Uterus (tissue), 4 donors: ENCODE measurements at places on chromosomes 4 and X. TPM values are rescaled to one million over a fixed set of nuclear protein-coding genes. Genes with fewer than 3 reads are reported as not detected.

Gene SLC6A14
- not detected for total RNA-seq

DNA sequence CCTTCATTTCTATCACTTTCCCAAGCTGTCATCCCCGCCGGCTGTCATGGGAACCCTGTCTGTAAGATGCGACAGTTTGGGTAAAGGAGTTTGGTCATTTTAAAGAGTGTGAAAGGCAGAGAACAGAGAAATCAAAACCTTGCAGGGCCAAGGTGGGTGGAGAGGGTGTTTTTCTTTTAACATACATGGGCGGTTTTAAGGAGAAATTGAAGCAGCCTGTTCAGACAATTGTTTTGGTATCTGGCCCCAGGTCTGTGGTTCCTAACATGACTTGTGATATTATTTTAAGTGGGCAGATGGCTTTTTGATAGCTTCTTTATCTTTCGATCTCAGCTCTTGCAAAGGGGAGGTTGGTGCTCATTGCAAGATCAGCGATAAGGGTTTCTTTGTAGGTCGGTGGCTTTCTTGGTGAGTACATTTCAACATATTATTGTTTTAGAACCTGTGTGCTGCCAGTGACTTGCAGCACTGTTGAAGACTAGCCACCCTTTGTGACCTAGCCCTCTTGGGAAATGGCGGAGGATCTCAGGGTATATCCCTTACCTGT, 3.7 kb downstream of the PPP1R3F start:
- H3K27me3 ChIP-seq, result no peaks in the 10 kb centered on the region
- H3K4me3 ChIP-seq, result no peak overlapping the region
- no peaks in the 10 kb centered on the region for H3K4me1 ChIP-seq

Gene HAND2
- 23.8 TPM for total RNA-seq

- H3K4me3 ChIP-seq, result no peak overlapping the region
- no peak overlapping the region for H3K27ac ChIP-seq
- H3K27me3 ChIP-seq, result peaks cover 14% of the 10 kb centered on the region
- H3K4me1 ChIP-seq, result no peaks in the 10 kb centered on the region
Measured at GRCh38 chrX:131067846-131068745, 9.9 kb downstream of the ARHGAP36 start.

Gene NWD2
- total RNA-seq, result not detected

GRCh38 chr4:184472614-184473498, 1.5 kb downstream of the IRF2 start:
- H3K27ac ChIP-seq, result peak overlapping the region; percentile 98
- peak overlapping the region; percentile 93 for H3K4me3 ChIP-seq
- H3K4me1 ChIP-seq, result peaks cover 10% of the 10 kb centered on the region
- DNase-seq, result peak; percentile 70

DNA sequence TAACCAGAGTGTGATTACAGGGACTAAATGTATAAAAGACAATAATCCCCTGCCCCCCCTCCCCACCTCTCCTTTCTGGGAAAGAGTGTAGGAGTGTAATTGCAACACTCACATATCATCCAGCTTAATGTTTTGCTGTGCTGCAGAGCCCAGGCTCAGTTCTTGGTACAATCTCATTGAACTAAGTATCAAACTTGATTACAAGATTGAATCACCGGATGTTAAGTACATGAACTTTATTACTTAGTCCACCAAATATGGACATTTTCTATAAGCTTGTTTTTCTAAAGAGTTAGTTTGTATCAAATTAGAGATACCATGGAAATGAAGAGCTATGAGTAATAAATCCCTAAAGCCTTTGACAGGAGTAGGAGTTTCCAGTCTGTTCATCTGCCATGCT, 559.1 kb downstream of the ZNF674 start:
- DNase-seq, result no peak
- no peak overlapping the region for H3K27ac ChIP-seq
- no peaks in the 10 kb centered on the region for H3K36me3 ChIP-seq
- H3K27me3 ChIP-seq, result no peaks in the 10 kb centered on the region

DNA sequence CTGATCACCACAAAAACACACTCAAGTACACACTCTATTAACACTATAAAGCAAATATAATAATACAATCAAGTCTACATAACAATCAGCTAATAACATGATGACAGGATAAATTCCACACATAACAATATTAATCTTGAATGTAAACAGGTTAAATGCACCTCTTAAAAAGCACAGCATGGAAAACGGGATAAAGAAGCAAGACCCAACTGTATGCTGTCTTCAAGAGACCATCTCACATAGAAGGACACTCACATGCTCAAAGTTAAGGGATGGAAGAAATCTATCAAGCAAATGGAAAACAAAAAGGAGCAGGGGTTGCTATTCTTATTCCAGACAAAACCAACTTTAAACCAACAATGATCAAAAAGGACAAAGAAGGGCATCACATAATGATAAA, 28.1 kb downstream of the CBR4 start:
- no peaks in the 10 kb centered on the region for H3K27me3 ChIP-seq
- DNase-seq, result no peak
- H3K4me1 ChIP-seq, result no peaks in the 10 kb centered on the region
- no peak overlapping the region for H3K27ac ChIP-seq
- H3K4me3 ChIP-seq, result no peak overlapping the region

DNA sequence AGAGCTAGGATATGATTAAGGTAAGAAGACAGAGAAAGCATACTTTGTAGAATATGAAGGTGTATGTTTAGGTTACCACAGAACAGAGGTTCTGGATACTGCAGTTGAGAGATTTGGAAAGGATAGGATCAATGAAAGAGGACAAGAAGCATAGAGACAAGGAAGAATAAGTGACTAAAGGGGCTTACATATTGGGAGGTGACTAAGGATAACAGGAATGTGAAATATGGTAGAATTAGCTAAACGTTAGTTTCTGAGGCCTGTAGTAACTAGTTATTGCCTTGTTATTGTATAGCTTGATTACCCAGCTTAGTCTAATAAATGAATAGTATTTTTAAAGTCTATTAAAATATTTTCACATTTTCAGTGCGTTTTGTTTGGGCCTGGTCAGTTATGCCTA, 38.2 kb downstream of the CENPI start:
- H3K4me3 ChIP-seq, result no peak overlapping the region
- DNase-seq, result no peak
- no peaks in the 10 kb centered on the region for H3K4me1 ChIP-seq
- no peaks in the 10 kb centered on the region for H3K36me3 ChIP-seq
- no peak overlapping the region for H3K27ac ChIP-seq

Gene TMEM131L
- 16.9 TPM for total RNA-seq

- H3K4me1 ChIP-seq, result no peaks in the 10 kb centered on the region
- DNase-seq, result no peak
- H3K27me3 ChIP-seq, result no peaks in the 10 kb centered on the region
- no peak overlapping the region for H3K27ac ChIP-seq
Measured at GRCh38 chr4:107546638-107547037, 173.4 kb downstream of the PAPSS1 start.

- no peak for DNase-seq
- peak overlapping the region; percentile 82 for H3K27ac ChIP-seq
Measured at GRCh38 chr4:472881-473569, 25.9 kb downstream of the ZNF721 start.

- no peaks in the 10 kb centered on the region for H3K27me3 ChIP-seq
- no peaks in the 10 kb centered on the region for H3K4me1 ChIP-seq
- no peak overlapping the region for H3K4me3 ChIP-seq
- H3K36me3 ChIP-seq, result no peaks in the 10 kb centered on the region
Measured at GRCh38 chr4:168411318-168412150, 68.8 kb downstream of the DDX60L start.

Gene RAI2
- 18.2 TPM for total RNA-seq

Gene GABRG1
- 0.62 TPM for total RNA-seq

Gene DRD5
- not detected for total RNA-seq

- no peak overlapping the region for H3K4me3 ChIP-seq
- H3K36me3 ChIP-seq, result no peaks in the 10 kb centered on the region
- no peak overlapping the region for H3K27ac ChIP-seq
- H3K27me3 ChIP-seq, result no peaks in the 10 kb centered on the region
- no peak for DNase-seq
- H3K4me1 ChIP-seq, result no peaks in the 10 kb centered on the region
Measured at GRCh38 chrX:66045894-66046293, 6.0 kb upstream of the VSIG4 start.

Gene TCP11X2
- total RNA-seq, result not detected
